ENCODE measurements at places on chromosomes 6 and 20.

DNA sequence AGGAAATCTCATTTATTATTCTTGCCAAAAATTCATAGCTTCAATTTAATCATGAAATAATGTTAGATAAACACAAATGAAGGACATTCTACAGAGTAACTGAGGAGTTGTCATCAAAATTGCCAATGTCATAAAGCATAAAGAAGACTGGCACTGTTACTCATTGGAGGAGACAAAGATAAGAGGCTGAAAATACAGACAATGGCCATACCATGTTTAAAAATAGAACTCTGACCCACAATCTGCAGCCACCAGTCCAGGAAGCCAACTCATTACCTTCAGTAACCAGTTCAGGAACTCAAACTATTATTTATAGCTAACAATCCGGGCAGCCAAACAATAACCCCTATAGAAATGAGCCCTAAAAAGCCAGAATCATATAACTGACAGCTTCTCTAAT is 795.6 kb downstream of the TENT5A start:
- no peak for DNase-seq

- no peak for DNase-seq
Measured at GRCh38 chr20:57505979-57506378, 19.0 kb downstream of the CTCFL start.

DNA sequence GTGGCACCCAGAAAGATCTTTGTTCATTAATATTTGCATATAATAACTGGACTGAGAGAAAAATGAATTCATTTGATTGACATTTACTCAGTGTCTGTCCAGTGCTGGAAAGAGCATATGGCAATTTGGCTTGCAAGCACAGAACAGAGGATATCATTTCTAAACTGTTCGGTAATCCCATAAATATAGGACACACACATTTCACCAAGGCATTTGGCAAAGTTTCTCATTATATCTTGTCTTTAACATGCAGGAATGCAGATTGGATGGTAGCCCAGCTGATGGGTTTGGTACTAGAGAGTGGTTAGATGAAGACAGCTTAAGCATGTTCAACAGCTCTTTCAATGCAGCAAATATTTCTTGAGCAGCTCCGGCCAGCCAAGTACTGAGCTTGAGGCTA is 259.2 kb downstream of the PRKN start:
- DNase-seq = no peak

GRCh38 chr20:50027611-50028105 is 44.9 kb downstream of the SNAI1 start:
- DNase-seq = no peak

GRCh38 chr6:15425947-15426346 is 180.1 kb downstream of the JARID2 start:
- no peak for DNase-seq

DNA sequence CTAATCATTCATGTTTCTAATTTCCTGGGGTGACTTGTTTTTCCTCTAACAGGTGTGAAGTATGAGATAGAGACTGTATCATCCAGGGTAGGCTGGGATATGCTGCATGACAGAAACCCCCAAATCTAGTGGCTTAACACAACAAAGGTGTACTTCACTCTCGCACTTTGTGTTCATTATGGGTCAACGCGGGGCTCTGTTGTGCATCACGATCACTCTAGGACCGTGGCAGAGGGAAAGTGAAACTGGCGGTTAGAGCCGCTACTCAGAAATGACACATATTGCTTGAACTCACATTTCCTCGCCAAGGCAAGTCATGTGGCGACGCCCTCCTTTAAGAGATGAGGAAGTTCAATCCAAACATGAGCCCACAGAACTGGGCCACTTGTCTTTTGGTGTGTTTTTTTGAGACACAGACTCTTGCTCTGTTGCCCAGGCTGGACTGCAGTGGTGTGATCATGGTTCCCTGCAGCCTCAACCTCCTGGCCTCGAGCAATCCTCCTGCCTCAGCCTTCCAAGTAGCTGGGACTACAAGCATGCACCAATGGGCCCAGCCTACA is 41.3 kb downstream of the PCNA start:
- no peak for DNase-seq

- no peak for DNase-seq
Measured at GRCh38 chr6:161130541-161130940, 139.0 kb downstream of the MAP3K4 start.

- DNase-seq = no peak
Measured at GRCh38 chr20:1937316-1937976, 42.2 kb downstream of the SIRPA start.

DNA sequence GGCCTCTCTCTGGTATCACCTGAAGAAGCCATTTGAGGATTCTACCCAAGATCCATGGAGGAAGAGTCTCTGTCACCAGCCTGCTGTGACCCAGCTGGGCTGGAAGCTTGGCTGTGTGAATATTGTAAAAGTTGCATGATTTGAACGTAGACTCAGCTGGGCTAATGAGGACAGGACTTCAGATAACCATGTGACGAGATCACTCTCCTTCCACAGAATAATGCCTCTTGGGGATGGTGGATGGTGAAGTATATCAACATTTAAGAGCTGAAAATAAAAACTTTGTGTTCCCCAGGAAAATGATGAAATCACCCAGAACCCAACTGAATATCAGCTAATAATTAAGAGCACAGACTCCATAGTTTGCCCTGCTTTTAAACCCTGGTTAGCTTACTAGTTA is 427.9 kb downstream of the CD83 start:
- DNase-seq = no peak

GRCh38 chr6:52352239-52353018 is 9.5 kb upstream of the PAQR8 start:
- no peak for DNase-seq

- DNase-seq = no peak
Measured at GRCh38 chr6:152184917-152185574, 377.6 kb downstream of the ESR1 start.

GRCh38 chr6:82264824-82265223 is 17.3 kb upstream of the IBTK start:
- no peak for DNase-seq

- no peak for DNase-seq
Measured at GRCh38 chr20:24160563-24161281, 172.1 kb upstream of the GGTLC1 start.

GRCh38 chr6:156583083-156583482 is 194.1 kb upstream of the ARID1B start:
- no peak for DNase-seq

- DNase-seq = no peak
Measured at GRCh38 chr6:168182366-168182765, 103.4 kb upstream of the FRMD1 start.

DNA sequence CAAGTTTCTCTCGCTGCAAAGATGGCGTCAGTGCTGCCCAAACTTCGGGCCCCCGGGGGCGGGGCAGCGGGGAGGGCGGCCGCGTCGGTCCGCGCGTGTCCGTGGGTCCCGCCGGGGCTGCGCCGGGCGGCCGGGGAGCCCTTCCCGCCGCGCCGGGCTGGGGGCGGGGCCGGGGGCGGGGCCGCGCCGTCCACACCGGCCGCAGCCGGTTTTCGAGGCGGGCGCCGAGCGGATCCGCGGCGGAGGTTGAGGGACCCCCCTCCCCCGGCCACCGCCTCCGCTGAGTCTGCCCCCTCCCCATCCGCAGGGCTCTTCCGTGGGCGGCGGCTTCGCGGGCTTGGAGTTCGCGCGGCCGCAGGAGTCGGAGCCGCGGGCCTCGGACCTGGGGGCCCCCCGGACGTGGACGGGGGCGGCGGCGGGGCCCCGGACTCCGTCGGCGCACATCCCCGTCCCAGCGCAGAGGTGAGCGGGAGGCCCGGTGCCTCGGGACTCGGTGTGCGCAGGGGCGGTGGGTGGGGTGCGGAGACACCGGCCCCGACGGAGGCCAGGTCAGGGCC is 572 bp downstream of the SLC2A4RG start:
- DNase-seq = no peak

DNA sequence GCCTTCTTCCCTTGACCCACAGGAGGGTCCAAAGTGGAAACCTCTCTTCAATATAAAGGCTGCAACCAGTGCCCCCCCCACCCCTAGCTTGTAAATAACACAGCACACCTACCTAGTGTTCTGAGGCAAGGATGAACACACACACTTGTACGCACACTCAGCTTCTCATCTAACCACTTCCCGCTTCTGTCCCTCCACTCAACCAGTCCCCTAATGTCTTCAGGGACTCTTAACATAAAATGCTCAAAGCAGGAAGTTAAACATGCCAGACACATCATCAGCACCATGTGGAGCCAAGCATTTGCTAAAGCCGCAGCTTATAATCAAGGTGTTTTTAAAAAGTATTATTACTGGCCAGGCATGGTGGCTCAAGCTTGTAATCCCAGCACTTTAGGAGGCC is 35.3 kb downstream of the FOXQ1 start:
- no peak for DNase-seq

- DNase-seq = no peak
Measured at GRCh38 chr6:122124908-122125307, 274.5 kb upstream of the HSF2 start.

DNA sequence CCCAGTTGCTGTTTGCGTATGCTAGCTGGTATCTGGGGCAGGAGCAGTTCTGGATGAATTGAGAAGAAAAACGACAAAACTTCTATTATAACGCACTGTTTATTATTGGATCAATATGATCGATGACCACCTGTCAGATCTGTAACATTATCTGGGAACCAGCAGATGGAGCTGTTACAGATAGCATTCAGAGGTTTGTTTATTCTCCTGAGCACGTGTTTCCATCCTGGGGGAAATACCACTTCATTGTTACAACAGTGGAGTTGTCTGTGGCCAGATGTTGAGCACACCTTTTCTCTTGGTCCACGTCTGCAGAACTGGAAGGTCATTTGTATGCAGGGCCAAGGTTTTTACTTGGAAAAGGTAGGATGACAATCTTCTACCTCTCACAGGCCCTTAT is 16.0 kb upstream of the NKX2-2 start:
- DNase-seq = no peak

- DNase-seq = no peak
Measured at GRCh38 chr20:46621492-46621891, 29.8 kb downstream of the SLC13A3 start.

GRCh38 chr6:30037182-30037788 is 23.8 kb upstream of the POLR1H start:
- no peak for DNase-seq

DNA sequence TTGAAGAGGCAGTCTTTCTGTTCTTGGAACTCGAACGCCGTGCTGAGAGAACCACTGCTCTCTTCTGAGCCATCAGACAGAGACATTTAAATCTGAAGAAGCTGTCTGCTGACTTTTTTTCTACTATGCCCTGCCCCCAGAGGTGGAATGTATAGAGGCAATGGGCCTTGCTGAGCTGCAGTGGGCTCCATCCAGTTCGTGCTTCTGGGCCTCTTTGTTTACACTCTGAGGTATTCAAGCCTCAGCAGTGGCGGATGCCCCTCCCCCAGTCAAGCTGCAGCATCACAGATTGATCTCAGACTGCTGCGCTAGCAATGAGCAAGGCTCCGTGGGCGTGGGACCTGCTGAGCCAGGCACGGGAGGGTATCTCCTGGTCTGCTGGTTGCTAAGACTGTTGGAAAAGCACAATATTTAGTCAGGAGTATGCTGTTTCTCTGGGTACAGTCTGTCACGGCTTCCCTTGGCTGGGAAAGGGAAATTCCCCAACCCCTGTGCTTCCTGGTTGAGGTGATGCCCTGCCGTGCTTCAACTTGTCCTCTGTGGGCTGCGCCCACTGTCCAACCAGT is 526.8 kb downstream of the CD109 start:
- no peak for DNase-seq

GRCh38 chr6:83429857-83430610 is 817 bp downstream of the ME1 start:
- no peak for DNase-seq

DNA sequence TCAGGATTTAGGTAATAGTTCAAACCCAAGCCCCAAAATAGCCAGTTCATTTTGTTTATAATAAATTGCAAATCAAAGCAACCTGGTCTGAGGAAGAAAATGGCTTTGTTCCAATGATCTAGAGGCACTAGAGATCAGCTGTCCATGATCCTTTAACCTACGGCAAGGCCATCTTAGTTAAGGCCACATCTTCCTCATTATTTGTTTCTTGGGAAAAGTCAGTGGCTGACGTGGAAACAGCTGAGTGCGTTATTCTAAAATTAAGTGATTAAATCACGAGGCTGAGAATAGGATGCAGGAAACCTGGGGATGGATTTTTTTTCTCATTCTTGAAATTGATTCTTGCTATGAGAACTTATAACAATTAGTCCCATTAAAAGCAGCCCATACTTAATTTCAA is 10.1 kb upstream of the TENT5A start:
- DNase-seq = no peak

- DNase-seq = no peak
Measured at GRCh38 chr6:2509711-2510110, 241.0 kb downstream of the MYLK4 start.

GRCh38 chr20:21356386-21356785 is 40.9 kb downstream of the NKX2-4 start:
- no peak for DNase-seq

DNA sequence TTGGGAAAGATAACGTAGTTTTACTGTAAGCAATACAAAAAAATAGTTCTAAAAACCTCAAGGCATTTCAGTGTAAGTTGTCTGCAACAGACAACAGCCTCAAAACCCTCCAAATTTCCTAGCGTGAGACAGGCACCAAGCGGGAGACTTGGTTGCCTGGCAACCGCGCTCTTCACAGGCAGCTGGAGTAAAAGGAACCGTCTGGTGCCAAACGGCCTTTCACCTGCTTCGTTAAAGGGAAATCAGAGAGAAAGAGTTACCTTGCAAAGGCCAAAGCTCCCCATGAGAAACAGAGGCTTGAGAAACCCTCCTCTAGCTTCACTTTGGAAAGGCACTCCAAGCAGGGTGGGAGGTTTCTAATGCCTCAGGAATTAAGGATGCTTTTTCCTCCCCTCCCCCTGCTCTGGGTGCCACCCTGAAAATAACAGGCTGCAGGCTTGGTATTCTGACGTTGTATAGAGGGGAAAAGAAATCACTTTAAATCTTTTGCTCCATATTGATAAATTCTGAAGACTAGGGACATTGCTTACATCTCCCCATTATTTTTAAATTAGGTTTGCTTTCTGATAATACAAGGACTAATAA is 129.7 kb upstream of the UFL1 start:
- DNase-seq = no peak

DNA sequence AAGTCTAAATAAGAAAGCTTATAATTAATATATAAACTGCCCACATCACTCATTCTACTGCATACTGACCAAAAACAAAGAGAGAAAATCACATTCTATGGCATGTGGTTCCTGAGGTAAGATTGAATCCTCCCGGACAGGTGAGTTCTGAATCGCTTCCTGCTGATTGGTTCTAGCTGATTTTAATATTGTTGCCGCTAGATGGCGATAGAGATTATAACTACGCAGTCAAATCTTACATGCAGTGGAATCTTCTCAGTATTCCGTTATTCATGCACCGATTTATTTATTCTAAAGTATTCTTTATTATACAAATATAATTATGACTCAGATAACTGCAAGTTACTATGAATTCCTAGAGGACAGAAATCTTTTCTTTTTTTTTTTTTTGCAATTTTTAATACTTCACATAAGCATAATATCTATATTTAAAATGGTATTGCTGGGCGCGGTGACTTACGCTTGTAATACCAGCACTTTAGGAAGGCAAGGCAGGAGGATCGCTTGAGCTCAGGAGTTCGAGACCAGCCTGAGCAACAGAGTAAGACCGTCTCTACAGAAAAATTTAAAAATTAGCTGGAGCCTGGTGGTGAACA is 24.2 kb upstream of the TMX4 start:
- no peak for DNase-seq

All from D721Med (cell line).